Inflammatory macrophage treated with lipopolysaccharide for 4 hours (primary cell): ENCODE measurements at places on chromosomes 11 and 22.
A peak's percentile ranks its signal among the peaks of the same experiment; 100 is the strongest.

GRCh38 chr11:1779806-1780699 is 16.3 kb upstream of the CTSD start:
- no peak for DNase-seq

DNA sequence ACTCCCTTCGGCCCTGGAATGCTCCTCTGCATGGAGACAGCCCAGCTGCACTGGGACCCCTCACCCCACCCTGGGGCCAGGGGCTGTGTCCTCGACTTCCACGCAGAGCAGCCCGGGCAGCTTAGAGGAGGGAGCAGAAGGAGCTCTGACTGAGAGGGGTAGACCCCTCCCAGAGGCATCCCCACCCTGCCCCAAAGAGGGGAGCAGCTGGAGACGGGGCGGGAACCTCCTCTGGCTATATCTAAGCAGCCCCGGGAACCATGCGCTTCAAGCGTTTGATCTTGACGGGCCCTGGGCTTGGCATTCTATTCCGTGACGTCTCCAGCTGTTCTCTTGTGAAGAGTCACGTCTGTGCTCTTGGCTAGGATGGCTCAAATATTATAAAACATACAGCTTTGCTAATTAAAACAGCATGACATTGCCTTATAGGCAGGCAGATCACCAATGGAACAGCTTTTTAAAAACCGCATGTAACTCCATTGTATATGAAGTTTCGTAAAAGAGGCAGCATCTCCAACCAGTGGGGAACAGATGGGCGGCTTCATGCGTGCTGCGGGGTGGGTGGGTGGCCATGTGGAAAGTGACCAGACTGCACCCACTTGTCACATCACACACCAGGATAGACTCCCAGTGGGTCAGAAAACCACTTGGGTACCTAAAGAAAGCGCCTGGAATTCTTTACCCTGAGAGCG is 7.7 kb downstream of the KCNQ1 start:
- no peak for DNase-seq

DNA sequence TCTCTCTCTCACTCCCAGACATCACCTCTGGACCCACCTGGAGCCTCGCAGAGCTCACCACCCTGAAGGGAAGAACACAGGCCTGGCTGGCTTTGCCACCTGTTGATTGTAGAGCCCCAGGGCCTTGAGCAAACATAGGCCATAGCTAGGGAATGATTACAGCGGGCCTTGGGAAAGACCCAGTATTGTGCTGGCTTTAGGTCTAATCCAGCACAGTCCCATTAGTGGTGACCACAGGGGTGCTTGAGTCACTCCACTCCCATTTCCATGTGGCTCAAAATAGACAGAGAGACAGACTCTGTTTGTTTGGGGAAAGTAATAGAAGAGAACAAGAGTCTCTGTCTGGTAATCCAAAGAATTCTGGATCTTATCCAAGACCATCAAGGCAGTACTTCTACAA is 42.7 kb upstream of the FAM181B start:
- no peak for DNase-seq

DNA sequence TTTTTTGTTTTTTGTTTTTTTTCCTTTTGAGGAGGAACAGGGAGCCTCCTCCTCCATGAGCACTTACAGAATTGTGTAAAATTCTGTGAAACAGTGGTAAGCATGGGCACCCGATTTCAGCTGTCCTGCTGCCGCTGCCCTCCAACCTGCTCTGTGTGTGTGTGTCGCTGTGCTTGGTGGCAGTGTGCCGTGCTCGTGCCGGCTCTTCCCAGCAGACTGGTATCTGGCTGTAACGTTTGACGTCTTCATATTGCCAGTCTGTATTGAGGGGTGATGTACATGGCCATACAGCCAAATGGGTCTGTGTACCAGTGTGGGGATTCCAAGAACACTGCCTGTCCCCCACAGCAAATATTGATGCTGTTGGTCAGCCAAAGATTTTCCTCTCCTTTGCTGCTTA is 97.1 kb downstream of the CWC15 start:
- DNase-seq, result no peak

- peak; percentile 99 for DNase-seq
Measured at GRCh38 chr11:65919141-65919572, at the start of gene DRAP1. TSS of gene DRAP1 (plus strand) at chr11:65919426. CDS start at chr11:65919502, 76 bp downstream.

DNA sequence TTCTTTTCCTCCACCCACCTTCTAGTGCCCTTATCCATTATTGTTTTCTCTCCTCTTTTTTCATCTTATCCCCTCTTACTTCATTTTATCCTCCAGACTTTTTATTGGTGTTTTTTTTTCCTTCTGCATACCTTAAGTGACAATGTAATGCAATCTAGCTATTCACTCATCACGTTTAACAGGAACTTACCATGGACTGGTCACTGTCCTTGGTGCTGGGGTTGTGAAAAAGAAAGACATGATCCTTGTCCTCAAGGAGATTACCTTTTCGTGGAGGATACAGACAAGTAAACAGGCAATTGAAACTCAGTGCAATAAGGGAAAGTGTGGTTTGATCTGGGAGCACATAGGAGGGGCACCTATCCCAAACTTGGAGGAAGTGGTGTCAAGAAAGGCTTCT is 20.7 kb downstream of the SYT9 start:
- DNase-seq, result no peak

GRCh38 chr11:75592715-75593114 is 30.7 kb downstream of the SERPINH1 start:
- no peak for DNase-seq

GRCh38 chr11:101436511-101437142 is 147.2 kb downstream of the TRPC6 start:
- peak; percentile 2 for DNase-seq

DNA sequence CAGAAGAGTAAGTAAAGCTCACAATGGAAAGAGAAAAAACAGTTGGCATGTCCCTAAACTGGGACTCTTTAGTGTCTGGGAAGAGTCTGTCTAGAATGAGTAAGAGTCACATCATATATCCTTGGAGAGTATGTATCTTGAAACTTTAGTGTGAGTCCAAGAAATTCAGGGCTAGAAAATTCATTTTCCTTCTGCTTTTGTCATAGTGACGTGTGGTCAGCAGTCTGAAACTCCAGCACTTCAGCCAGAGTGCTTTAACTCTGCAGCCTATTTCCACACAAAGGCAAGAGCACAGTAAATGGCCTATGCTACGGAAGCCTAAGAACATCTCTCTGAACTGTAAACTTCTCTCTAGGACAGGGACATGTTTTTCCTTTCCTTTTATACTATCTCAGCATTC is 174.1 kb downstream of the FAM181B start:
- peak; percentile 60 for DNase-seq

GRCh38 chr22:22520020-22520656 is at the start of gene ZNF280A:
TSS of gene ZNF280A (minus strand) at chr22:22520270. CDS start at chr22:22515630, 4,640 bp downstream.
- DNase-seq, result no peak

GRCh38 chr22:41969110-41969646 is at the start of gene SEPTIN3:
TSS of gene SEPTIN3 (plus strand) at chr22:41969443. CDS start at chr22:41971493, 2,050 bp downstream.
- DNase-seq, result no peak

DNA sequence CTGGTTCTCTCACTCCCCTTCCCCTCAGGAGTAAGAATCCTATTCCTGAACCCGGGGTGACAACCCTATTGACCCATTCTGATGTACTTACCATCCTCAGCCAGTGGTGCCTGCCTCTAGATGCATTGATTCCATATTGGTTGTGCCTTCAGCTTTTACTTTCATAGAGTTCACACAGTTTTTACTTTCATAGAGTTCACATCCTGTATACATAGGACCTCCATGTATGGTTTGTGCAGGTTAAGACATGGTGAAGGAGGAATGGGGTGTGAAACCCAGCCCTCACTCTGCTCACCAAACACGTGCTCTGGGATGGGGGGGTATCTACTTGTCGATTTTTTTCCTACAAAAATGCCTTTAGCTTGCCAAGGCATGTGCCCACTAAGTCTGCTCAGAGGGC is 105.6 kb upstream of the TBCEL start:
- no peak for DNase-seq

- DNase-seq, result no peak
Measured at GRCh38 chr11:117413616-117414015, 86.0 kb downstream of the CEP164 start.

- DNase-seq, result no peak
Measured at GRCh38 chr11:106727256-106727655, 291.0 kb downstream of the GUCY1A2 start.

GRCh38 chr11:66015936-66016792 is 4.4 kb downstream of the CST6 start:
- DNase-seq, result no peak

DNA sequence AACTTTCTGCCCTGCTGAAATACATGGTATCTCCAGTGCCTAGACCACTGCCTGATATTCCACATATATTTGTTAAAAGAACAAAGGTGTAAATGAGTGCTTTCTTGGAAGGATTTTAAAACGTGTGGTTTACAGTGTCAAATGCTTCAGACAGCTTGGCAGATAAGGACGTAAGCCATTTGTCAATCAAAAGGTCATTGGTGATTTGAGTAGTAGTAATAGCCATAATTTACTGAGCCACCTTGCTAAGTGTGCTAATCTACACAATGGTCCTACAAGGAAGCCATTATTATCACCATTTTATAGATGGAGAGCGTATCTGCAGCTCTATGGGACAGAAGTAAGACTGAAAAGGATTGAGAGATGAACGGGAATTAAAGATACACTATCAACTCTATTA is 186.8 kb upstream of the MPPED2 start:
- no peak for DNase-seq

- no peak for DNase-seq
Measured at GRCh38 chr11:27207025-27207650, 155.9 kb downstream of the CCDC34 start.

GRCh38 chr11:130162733-130163132 is 3.2 kb downstream of the ST14 start:
- DNase-seq, result peak; percentile 44

- no peak for DNase-seq
Measured at GRCh38 chr22:49699476-49699875, 128.2 kb downstream of the BRD1 start.

DNA sequence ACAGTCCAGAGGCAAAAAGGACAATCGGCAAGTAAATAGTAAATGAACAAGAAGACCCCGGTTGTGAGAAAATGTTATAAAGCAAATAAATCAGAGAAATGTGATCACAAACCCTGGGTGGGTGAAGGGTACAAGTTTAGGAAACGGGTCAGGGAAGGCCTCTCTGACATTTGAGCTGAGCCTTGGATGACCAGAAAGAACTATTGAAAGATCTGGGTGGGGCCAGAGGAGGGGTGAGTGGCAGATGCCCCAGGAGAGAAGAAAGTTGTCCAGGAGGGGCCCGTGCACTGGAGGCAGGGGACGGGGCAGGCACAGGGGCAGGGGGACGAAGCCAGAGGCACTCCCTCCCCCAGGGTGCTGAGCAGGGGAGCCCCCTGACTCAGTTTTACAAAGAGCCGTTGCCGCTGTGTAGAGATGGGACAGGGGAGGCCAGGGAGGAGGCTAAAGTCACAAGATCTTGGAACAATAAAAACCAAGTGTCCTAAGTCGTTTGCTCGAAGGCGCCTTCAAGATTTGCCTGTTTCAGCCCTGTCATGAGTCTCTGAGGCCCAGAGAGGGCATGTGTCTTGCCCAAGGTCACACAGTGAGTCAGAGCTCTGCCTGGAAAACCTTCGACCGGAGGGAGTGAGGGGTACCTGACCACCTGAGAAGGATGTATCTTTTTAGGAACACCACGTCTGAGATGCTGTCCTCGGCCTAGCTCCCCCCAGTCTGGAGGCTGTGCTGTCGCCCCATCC is 10.8 kb upstream of the PDGFB start:
- DNase-seq, result no peak

- DNase-seq, result no peak
Measured at GRCh38 chr22:49363526-49364230, 464.0 kb downstream of the BRD1 start.

GRCh38 chr11:59174664-59175033 is 2.7 kb downstream of the DTX4 start:
- DNase-seq, result no peak

- no peak for DNase-seq
Measured at GRCh38 chr22:46730568-46731245, 7.3 kb downstream of the CERK start.

DNA sequence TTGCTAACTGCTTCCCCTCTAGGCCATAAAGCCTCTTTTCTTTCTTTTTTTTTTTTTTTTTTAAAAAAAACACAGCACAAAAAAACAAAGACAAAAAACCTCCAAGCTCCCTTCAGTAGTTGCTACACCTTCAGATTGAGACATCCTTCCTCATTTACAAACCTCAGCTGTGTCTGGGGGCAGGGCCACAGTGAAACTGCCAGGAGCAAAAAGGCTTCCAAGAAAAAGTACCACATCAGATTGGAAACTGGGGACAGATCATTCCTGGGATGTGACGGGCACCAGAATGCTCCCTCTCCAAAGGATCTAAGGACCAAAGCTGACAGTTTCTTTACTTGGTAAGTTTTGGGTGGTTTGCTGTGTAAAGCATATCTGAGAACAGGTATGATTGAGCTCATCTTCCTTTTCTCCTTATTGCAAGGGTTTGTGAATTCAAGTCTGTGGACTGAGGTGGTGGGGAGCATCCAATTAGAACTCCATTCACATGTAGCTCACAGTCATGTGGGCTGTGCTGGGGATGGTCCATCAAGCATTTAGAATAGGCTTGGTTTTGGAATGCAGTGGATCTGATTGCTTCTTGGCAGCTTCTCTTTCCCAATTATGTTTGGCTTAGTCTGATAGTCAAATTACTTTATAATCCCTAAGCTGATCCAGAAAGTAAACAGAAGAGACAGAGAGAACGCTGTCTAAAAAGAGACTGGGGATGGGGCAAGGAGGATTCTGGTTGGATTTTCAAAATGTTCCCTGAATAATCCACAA is 705 bp downstream of the BBOX1 start:
- DNase-seq, result no peak

- no peak for DNase-seq
Measured at GRCh38 chr11:1670905-1671371, 26.1 kb upstream of the KRTAP5-6 start.

DNA sequence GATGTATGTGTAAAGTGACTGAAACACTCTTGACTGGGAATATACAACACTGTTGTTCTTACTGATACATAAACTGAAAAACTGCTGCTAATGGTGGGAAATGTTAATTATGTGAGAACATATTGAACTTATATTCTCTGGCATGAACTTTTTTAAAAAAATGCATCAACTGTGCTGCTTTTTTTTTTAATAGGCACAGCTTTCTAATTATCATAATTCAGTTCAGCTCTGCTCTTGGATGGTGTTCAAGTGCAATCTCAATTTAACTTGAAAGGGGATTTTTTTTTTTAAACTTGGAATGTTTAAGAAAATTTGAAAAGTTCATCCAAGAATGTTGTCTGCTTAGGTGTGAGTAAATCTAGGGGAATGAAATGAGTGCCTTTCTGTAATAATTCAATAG is 5.2 kb downstream of the TEAD1 start:
- DNase-seq, result no peak

GRCh38 chr22:23251445-23252093 is 71.3 kb downstream of the BCR start:
- DNase-seq, result no peak

DNA sequence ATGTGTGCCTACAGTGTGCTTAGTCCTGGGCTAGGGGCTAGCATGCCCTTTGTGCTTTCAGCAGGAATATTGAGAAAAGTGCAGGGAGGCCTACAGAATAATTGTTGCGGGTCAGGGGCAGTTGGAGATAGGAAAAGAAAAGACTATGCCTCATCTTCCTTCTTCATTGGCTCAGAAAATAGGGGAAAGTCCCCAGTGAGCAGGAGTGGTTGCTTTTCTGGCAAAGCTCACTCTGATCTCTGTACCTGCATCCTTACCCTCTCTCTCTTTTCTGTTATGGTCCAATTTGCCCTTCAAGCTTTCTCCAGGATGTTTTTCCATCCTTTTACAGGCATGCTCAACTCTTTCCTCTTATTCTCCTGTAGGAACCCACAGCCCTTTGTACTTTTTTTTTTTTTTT is 29.5 kb upstream of the RRM1 start:
- DNase-seq, result no peak

- DNase-seq, result no peak
Measured at GRCh38 chr22:32605576-32605975, 131.0 kb downstream of the FBXO7 start.
